ENCODE measurements at places on chromosomes 7 and 10. TPM values are rescaled to one million over a fixed set of nuclear protein-coding genes. Genes with fewer than 3 reads are reported as not detected.

DNA sequence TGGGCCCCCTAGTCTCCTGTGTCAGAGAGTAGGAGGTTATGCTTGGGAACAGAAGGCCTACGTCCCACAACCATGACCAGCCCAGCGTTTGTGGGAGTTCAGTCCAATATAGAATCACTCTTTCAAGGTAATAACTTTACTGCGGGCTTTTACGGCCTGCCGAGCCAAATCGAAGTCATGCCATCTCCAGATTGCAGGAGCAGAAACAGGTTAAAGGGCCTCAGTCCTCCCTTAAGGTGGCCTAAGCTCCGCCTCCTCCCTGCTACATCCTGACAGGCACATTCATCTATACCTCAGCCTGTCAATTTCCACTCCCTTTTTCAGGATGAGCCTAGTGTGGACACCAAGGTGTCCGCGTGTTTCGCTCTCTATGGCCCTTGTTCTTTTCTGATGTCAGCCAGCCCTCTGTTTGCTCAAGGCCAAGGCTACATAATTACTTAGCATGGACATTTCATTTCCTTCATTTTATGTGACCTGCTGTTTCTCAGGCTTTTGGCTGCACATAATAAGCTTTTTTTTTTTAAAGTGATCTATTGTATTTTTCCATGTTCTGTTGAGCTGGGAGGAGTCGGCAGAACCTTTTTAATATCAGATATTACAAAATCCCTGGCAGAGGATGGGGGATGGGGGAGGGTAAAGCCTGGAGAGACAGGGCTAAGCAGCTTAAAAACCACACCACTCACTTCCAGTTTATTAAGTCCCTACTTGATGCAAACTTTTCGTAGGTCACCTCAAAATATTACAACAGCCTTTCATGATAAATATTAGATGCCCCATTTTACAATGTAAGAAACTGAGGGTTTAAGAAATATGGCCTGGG, 84.6 kb downstream of the CACNB2 start:
- DNase-seq, result no peak

DNA sequence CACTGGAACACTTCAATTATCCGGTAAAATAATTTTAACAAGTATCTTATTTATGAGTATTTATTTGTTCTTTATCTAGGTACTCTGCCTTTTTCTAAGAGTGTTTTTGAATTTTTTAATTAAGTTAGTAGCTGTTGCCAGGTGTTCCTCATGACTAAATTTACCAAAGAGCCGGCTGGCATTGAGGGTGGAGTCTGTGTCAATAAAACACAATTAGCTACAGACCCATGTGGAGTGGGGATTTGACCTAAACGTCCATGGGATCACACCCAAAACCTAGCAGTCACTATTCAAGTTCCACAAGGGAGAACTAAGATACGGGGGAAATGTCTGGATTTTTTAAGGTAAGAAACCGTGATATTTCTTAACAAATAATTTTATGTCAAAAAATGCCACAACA, 9.8 kb downstream of the SLC16A12 start:
- no peak for DNase-seq

- no peak for DNase-seq
Observed at GRCh38 chr10:14585287-14586193, 189.2 kb downstream of the FAM107B start.

Gene CLCN1
- 0.13 TPM for polyA plus RNA-seq

Gene GFRA1
- polyA plus RNA-seq, result 24.9 TPM

GRCh38 chr7:92647011-92647625, 56.9 kb upstream of the FAM133B start:
- DNase-seq, result no peak

- DNase-seq, result no peak
Observed at GRCh38 chr7:23672033-23672432, 8.0 kb upstream of the FAM221A start.

- DNase-seq, result no peak
Observed at GRCh38 chr10:47400251-47400650, 16.2 kb upstream of the ZNF488 start.

Gene RARRES2
- polyA plus RNA-seq, result 56.9 TPM

- DNase-seq, result no peak
Observed at GRCh38 chr10:89651205-89651915, 6.3 kb upstream of the PANK1 start.

GRCh38 chr10:13449296-13449695, 79.5 kb downstream of the BEND7 start:
- no peak for DNase-seq
